ENCODE measurements at places on chromosomes 2 and 18.

- no peak for DNase-seq
Observed at GRCh38 chr2:167592441-167592840, 655.0 kb downstream of the STK39 start.

DNA sequence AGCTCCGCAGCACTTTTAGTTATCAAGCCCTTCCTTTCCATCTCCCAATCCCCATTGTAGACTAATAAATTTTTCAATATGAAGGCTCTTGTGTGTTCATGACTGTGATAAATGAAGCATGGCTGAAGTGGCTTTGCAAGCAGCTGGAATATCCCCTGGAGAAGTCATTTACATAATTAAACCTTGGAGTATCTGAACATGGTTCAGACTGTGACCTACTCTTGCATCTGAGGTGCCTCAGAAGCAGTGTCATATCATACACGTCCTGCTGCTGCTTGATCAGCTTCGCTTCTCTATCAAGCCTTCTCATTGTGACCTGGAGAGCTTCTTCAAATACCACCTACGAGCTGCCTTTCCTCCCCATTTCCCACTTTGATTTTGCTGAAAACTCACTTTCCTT is 48.4 kb upstream of the ZNF397 start:
- DNase-seq: no peak

GRCh38 chr2:197268786-197269584 is 41.6 kb downstream of the ANKRD44 start:
- no peak for DNase-seq

DNA sequence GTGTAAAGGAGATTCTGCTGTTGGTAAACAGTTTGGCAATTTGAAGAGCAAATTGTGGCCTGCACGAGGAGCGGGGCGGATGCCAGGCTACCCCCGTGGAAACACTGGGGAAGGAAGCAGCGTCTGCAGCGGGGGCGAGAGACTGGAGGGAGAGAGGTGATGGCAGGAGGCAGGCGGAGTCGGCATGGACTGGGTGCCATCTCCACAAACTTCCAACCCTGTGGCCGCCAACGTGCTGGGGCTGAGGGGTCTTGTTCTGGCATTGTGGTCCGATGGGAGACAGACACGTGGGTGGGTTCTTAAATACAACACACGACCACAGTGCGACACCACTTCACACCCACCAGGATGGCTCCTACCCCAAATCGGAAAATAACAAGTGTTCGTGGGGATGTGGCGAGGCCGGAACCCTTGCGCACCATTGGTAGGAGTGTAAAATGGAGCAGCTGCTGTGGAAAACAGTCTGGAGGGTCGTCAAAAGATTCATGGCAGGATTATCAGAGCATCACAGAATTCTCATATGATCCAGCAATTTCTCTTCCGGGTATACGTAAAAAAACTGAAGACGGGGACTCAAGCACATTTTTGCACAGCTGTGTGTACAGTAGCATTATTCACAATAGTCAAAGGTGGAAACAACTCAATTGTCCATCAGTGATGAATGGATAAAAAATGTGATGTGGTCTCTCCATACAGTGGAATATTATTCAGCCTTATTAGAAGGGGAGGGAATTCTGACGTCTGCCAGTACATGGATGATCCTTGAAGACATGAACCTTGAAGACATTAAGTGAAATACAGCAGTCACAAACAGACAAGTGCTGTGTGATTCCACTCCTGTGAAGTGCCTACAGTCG is 82.4 kb upstream of the HPCAL1 start:
- no peak for DNase-seq

DNA sequence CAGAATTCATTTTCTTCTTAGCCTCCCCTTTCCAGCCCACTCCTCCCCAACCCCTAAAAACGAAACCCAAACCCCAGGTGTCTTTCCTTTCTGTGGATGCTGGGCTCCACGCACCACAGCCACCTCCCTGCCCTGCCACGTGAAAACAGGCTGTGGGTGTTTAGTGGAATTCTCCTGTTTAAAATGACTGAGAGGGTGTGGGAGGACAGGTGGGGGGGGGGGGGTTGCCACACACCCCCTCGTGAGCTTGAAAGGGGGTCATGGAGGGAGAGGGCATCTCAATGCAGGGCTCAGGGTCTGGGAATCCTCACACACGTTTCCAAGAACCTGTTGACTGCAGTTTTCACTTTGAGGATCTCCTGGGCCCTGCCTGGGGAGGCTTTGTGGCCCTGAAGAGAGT is 110.3 kb downstream of the FAM210A start:
- no peak for DNase-seq

DNA sequence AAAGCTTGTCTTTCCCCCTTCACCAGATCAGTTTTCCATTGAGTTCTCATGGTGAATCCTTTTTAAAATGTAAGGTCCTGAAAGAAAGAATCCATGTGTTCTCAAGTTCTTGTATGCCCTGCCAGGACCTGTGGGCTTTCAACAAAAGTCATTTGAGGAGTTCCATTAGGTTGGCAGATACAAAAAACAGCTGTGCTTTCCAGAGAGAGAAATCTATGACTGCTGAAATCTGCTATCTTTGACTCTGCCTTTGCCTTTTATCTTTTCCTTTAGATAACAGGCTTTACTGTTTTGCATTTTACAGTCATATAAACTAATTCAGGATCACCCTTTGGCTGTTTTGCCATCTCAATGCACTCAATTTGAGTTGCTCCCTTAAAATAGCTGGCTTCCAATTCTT is 59.7 kb downstream of the CXCR4 start:
- DNase-seq: no peak

DNA sequence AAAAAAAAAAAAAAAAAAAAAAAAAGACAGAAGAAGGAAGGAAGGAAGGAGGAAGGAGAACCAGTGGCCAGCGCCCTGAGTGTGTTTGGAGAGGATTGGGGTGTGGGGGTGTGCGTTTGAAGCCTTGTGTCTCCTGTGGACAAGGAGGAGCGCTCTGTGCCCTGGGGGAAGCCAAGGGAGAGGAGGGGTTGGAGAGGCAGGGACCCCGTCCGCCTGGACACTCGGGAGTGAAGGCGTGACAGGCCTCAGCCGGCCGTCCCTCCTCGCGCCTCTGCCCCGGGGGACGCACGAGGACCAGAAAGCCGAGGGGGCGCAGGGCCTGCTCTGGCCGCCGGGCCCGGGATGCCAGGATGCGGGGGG is 44.9 kb downstream of the SERTAD2 start:
- DNase-seq: no peak

DNA sequence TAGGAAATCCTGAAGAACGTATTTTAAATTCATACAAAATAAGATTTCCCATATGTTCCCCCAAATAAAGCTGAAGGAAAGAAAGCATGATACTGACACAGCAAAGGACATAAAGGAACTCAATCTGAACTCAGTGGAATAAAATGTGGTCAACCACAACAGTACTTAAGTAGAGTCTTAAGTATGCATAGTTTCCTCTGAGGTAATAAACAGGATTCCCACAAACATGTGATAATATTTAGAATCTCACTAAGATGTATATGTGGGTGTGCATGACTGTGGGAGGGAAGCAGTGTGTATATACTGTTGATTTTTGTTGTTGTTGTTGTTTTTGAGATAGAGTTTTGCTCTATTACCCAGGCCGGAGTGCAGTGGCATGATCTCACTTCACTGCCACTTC is 69.3 kb downstream of the NOL10 start:
- DNase-seq: no peak

DNA sequence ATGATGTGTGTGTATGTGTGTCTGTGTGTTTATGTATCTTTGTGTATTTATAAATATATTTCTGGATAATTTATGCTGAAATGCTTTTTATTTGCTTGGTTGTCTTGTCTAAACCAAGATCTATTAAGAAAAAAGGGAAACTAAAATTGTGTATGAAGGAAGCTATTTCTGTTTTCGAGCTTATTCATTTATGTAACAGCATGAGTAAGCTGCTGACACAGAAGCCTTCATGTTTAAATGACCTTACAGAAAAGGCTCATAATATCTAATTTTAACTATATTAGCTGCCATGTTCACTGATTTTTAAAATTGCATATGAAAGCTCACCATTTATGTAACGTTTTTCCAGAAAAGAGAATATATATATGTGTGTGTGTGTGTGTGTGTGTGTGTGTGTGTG is 392.8 kb downstream of the PTH2R start:
- no peak for DNase-seq

DNA sequence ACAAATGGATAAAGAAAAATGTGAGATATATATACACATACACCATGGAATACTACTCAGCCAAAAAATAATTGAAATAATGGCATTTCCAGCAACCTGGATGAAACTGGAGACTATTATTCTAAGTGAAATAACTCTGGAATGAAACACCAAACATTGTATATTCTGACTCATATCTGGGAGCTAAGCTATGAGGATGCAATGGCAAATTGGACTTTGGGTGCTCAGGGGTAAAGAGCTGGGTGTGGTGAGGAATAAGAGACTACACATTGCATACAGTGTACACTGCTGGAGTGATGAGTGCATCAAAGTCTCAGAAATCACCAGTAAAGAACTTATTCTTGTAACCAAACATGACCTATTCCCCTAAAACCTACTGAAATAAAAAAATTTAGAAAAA is 636.0 kb upstream of the LRATD1 start:
- DNase-seq: no peak

GRCh38 chr2:39989888-39990287 is 210.8 kb upstream of the THUMPD2 start:
- DNase-seq: no peak

GRCh38 chr2:24121066-24121465 is 2.1 kb downstream of the PFN4 start:
- no peak for DNase-seq

DNA sequence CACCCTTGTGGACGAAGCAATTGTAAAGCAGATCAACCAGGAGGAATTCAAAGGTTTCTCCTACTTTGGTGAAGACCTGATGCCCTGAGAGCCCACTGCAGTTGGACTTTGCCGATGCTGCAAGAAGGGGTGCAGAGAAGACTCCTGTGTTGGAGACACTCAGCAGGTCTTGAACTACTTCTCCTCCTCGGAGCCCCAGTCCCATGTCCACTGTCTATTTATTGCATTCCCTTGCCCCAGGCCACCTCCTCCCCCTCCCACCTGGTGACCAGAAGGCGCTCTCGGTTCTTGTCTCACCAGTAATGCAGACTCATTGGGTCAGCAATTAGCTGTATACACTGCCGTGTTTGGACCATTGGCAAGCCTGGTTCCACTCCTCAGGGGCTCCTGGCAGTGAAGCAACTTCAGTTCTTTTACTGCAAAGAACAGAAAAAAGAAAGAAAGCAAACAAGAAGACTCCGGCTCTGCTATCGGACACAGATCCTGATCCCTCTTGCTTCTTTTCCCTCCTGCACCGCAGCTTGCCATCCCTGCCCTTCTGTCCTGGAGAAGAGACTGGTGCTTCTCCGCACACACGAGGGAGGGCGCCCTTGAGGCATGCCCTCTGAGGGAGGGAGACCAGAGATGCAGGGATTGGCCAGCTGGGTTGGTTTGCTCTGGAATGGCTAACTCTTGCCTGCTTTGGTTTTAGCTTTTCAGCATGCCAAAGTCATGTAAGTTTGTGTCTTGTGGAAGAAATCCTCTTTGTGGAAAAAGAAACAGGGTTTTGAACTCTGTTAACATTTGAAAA is 112.2 kb upstream of the EPAS1 start:
- no peak for DNase-seq

DNA sequence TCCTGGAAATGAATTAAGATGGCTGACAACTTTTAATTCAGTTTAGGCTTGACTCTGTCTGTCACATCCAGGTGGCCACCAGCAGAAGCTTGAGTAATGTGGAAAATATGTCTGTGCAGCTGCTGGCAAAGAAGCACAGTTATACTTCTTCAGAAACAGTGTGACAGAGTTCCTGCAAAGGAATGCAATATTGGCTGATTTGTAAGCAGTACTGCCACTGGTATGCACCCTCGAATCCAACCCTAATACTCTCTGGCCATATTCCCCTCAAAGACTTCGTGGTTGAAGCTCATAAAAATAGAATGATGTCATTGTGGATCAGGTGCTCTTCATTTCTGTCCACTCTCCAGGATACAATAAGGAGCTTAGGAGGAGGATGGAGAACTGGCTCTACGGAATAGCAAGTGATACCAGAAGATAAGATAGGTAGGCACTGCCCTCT is 86.2 kb downstream of the METTL8 start:
- no peak for DNase-seq

- DNase-seq: no peak
Observed at GRCh38 chr2:29444150-29444549, 328.9 kb downstream of the CLIP4 start.

DNA sequence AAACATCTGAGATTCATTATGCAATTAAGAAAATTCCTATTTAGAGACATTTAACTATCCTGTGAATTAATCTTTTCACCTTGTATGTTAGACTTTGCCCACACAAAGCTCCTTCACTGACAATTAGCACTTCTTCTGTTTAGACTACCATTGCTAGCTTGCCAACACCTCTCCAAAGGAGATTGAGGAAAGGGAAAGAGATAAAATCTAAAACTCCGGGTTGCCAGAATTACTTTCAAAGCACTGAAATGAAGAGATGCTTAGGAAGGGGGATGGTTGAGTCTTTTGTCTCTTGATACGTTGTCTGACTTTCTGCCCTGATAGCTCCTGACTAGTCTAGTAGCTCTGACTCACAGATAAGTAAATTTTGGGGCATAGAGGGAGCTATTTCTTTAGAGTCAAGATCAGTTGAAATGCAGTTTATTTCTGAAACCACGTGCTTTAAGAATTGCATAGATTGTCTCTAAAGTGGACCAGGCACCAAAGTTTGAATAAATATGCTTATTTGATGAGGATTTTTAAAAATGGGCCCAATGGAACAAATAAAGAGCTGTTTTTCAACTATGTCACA is 74.1 kb upstream of the DSEL start:
- no peak for DNase-seq

DNA sequence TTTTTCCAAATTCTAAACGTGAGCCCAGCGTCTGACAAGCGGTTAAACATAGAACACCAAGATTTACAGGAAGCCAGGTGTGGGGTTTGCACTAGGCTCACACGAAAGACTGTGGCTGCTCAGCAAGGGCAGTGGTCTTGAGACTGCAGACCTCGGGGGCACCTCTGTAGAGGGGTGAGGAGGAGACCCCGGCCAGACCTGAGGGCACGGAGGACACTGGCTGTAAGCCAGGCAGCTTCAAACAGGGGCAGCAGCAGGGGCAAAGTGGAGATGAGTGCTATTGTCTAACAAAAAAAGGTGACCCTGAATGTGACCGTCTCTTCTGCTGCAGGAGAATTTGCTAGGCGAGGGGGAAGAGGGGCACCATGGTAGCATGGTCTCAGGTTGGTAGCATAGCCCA is 140.3 kb downstream of the CYP26B1 start:
- DNase-seq: no peak

- no peak for DNase-seq
Observed at GRCh38 chr2:22209545-22209944, 1085.8 kb downstream of the TDRD15 start.

DNA sequence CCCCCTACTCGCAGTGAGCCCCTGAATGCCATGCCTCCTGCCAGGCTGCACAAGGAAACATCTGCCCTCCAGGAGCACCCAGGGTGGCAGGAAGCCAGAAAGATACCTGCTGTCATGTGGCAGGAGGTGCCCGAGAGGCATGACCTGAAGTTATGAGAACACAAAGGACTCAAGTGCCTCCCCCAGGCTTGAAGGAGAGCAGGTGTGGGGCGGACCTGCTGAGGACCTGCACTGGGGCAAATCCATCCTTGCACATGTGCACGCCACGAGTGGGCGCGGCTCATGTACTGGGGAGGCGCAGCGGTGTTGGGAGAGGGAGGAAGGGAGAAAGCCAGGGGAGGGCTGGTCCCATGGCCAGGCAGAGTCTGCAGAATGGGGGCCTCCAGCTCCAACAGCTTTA is 26.9 kb downstream of the SDC1 start:
- DNase-seq: no peak

Data from BE2C (cell line).